Astrocyte of the cerebellum (primary cell): ENCODE measurements at places on chromosomes 11 and 22.

GRCh38 chr22:20017622-20017958, 967 bp upstream of the ARVCF start:
- no peak for DNase-seq

- DNase-seq: no peak
Measured at GRCh38 chr22:24992946-24993345, 40.4 kb downstream of the KIAA1671 start.

DNA sequence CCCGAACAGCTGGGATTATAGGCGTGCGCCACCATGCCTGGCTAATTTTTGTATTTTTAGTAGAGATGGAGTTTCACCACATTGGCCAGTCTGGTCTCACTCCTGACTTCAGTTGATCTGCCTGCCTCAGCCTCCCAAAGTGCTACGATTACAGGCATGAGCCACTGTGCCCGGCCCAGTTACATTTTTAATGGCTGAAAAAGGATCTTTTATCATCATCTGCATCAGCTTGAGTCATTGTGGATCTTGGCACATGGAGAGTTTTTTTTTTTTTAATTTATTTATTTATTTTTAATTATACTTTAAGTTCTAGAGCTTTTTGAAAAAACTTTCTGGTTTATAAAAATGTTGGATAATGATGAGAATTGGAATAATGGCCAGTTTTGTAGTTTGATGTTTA, 8.6 kb downstream of the IGHMBP2 start:
- no peak for DNase-seq

DNA sequence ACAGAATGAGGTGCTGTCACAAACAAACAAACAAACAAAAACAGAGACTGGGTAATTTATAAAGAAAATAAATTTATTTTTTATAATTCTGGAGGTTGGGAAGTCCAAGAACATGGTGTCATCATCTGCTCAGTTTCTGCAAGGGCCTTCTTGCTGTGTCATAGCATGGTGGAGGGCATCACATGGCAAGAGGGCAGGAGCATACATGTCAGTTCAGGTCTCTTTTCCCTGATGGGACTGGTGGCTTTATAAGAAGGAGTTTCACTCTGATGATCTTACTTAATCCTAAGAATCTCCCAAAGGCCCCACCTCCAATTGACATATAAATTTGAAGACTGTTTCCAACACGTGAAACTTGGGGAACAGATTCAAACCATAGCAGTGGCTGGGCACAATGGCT, 135.7 kb downstream of the NECTIN1 start:
- no peak for DNase-seq

DNA sequence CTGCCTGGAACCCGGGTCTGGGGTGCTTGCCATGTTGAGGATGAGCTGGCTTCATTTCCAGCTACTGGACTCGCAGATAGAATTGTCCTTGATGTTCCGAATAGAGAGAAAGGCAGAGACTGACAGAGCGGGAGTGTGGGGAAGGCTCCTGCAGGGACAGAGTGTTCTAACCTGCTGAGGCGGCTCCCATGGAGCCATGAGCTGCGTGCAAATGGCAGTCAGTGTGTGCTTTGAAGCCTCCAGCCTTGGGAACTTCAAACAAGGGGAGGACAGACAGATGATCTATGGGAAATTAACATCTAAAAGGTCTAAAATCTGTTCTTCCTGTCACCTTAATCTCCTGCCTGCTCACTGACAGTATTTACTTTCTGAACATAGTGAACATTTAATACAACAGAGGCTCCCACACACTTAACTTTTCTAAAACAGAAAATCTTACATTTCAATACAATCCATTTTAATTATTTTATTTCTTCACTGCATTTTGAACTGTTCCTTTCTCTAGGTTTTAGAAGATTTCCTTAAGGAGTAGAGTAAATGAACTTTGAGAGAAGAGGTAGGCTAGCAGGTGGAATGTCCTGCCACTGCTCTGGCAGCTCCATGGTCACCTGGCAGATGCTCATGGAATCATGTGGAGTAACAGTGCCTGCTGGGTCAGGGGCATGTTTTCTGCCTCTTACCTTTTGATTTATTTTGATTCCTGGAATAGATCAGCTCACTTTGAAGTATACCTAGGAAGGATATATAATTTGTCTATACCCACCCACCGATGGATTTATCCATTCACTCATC, 481.7 kb downstream of the NTM start:
- no peak for DNase-seq

GRCh38 chr11:133922078-133922870, 34.5 kb downstream of the IGSF9B start:
- no peak for DNase-seq

GRCh38 chr11:100806296-100806695, 119.2 kb downstream of the ARHGAP42 start:
- no peak for DNase-seq

DNA sequence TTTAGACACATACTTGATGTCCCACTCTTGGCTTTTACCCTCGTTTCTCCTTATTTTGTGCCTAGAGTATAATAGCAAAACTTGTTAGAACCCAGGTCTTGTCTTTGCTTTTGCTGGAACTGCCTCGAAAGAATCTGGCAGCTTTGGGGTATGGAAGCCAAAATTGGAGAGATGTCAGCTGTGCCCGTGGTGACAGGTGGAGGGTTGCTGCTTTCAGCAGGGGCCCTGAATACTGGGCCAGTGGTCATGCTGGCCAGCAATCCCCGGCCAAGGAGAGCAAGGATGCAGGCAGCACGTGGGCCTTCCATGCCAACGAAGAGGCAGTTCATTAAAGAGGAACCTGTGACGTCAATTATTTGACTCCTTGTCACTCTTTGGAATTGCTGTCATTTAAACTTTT, 181.1 kb downstream of the HIPK3 start:
- no peak for DNase-seq

GRCh38 chr11:110011595-110011994, 81.6 kb upstream of the ZC3H12C start:
- DNase-seq: no peak

DNA sequence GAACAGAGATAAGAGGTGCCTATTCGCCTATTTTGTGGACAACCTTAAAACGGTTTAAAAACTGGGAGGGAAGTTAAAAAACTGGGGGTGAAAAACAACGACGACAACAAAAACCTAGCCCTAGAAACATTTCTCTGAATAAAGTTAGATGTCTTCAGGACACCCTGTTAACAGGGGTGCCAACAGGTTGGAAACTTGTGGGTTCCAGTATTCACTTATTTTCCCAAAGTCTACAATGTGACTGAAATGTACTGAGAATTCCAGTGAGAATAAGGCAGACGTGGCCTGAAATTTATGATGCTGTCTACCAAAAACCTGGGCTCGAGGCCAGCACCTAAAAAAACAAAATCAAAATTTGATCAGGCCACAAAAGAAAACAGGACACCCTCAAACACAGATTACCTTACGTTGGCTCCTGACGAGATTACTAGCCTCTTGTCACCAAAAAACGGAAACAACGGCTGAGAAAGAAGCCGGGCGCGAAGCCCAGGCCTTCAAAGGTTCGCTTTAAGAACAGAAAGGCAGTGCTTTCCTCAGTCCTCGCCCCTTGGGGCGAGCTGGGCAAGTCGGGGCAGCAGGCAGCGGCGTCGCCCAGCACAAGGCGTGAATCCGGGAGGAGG, 906 bp downstream of the CCDC90B start:
- DNase-seq: no peak

- DNase-seq: peak; percentile 1
Measured at GRCh38 chr11:88103337-88104206, 71.7 kb downstream of the RAB38 start.

DNA sequence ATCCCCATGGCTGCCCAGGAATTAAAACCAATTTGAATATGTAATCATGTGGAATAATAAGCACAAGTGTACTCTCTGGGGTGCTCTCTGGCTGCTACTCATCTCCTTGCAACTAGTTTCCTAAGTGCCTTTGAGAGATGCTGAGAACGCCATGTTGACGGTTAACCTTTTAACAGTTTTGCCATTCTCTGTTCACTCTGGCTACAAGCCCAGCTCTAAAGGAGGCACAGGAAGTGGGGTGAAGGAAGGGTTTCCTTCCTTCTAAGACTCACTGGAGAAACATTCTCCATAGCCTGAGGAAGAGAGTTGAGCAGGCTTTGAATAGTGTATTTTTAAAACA, 122.0 kb upstream of the ZC3H12C start:
- peak; percentile 47 for DNase-seq

GRCh38 chr11:130314184-130314749, 450 bp downstream of the ZBTB44 start:
- DNase-seq: no peak

DNA sequence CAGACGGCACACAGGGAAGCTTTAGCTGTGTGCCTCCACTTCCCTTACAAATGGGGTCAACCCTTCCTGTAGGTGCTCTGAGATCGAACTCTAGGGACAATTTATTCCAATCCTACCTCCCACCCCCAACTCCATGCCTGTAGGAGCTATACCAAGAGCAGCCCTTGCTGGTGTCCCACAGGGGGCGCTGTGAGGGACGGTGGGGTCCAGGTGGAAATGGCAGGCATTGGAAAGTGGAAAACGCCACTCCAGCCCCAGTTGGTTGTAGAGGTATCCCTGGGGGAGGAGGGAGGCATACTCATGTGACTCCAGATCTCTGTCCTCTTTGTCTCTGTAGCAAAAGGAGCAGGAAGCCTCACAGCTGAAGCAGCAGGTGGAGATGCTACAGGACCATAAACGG, 161.3 kb downstream of the MYO18B start:
- DNase-seq: no peak

- no peak for DNase-seq
Measured at GRCh38 chr11:21963013-21963412, 229.9 kb upstream of the ANO5 start.

DNA sequence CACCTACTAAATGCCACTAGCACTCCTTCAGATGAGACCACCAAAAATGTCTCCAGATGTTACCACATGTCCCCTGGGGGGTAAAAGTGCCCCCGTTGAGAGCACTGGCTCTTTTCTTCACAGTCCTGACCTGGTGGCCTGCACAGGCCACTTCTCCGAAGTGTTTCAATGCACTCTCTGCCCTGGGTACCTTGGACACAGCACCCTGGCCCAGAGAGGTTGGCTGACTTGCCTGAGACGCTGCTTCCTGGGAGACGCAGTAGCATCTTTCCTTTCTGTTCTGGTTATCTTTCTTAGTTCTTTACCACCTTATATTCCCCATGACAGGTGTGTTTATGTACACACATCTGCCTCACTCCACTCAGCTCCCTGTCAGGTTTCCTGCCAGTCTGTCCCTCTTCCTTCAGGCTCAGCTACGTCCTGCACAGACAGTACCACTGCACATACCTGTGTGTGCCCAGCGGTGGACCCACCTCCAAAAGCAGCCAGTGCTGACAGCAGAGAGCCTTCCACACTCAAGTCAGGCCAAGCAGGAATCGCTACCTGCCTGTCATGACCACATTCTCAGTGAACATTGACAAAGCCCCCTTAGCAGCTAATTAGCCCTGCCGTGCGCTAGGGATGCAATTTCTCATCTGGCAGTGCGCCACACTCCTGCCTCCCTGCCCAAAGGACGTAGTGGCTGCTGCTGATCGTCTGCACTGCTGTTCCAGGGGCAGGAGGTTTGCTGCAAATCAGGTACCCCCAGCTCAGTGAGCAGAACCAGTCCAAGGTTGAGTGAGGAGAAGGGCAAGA, 39.0 kb downstream of the FAM83F start:
- DNase-seq: no peak

- DNase-seq: no peak
Measured at GRCh38 chr11:119026970-119027369, 3.7 kb downstream of the SLC37A4 start.

DNA sequence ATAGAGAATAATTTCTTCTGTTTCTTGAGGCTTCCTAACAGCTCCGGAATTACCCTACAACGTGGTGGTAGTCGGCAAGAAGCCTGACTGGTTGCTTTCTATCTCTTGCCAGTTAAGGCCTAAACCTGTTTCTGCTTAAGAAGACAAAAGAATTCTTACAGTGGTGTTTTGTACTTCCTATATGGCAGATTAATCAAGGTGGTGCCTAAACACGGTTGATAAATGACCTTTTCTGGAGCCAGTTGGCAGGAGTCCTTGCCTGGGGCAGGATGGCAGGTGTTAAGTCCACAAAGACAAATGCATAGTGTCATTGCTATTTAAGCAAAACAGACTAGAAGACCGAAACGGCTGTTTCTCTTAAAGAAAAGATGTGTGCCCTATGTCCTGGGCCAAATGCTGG, 9.9 kb downstream of the GVQW3 start:
- no peak for DNase-seq

GRCh38 chr22:46139895-46140350, 10.4 kb upstream of the PPARA start:
- no peak for DNase-seq

DNA sequence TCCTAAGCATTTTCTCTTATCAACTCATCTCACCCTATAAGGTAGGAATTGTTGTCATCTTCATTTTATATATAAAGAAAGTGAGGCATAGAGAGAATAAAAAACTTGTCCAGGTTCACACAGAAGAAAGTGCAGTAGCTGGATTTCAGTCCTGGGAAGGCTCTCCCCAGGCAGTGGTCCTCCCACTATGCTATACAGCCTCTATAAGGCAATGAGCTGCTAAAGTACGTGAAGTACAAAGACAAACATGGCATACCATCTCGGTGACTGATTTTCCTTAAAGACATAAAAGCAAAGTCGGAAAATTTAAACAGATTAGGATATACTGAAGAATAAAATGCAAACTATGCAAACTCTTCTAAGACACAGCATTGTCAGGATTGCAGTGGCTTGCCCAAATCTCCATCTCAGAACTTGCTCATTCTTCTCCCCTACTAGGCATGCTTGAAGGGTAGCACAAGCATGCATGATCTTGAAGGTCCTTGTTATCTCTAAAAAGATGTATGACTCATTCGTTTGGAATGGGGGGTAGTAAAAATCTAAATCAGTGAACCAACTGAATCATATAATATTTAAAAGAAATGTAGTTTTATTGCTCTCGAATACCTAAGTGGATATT, 97.8 kb upstream of the CSNK2A3 start:
- no peak for DNase-seq

GRCh38 chr11:64090806-64091516, 55.2 kb downstream of the FLRT1 start:
- no peak for DNase-seq
